Amygdala (tissue), 56 donors: ENCODE measurements at places on chromosomes 6 and 20.

DNA sequence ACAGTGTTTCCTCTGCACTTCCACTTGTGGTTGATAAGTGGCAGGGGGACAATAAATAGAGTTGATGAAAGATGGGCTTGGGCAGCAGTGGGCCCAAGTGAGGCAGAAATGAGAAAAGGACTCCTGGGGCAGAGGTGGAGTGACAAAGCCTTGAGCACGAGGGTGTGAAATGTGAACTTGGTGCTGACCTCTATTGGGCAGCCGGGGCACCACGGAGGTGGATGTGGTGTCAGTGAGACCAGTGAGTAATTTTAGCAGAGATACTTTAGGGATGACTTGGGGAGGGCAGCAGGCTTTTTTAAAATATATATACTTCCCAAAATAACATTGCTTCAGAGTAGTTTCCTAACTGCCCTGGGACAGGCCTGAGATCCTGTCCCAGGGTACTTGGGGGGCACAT is 30.6 kb upstream of the MYLK2 start:
- DNase-seq = no peak

GRCh38 chr6:11218538-11219399 is 13.7 kb downstream of the NEDD9 start:
- no peak for DNase-seq

GRCh38 chr6:122322824-122323223 is 76.6 kb upstream of the HSF2 start:
- DNase-seq = no peak

- no peak for DNase-seq
These were observed 38.2 kb downstream of the REV3L start for GRCh38 chr6:111444794-111445193.

DNA sequence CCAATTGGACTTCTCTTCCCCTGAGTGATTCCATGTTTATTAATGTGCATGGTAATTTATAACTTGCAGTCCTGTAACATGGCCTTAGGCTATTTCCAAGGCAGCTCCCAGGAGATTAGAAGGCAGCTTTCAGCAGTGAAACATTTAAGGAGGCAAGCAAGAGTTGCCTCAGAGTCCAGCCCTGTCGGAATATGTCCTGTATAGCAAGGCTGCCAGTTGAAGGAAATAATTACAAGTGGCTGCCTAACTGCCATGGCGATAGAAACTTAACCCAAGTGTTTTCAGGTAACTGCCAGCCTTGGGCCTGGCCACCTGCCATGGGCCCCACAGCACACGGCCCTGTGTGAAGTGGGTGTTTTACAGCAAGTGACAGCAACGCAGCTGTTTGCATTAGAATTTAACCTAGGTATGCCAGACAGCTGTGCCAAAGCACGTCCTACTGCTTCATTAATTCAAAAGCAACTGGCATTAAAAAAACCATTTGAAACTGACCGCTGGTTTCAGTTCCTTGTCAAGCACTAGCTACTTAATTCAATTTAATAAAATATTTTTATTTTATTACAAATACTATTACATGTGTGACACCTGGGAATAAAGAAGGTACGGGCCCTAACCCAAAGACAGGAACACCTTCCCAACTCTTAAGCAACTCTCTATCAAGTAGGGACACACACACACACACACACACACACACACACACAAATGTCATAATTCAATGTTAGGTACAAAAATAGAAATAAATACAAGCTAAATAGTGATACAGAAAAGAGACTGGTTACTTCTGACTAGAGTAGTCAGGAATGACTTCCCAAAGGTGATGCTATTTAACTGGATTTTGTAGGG is 151.8 kb upstream of the HEY2 start:
- DNase-seq = no peak

- no peak for DNase-seq
These were observed 513.2 kb upstream of the MAN1A1 start for GRCh38 chr6:119862719-119863118.

GRCh38 chr6:122712093-122712447 is 67.4 kb upstream of the FABP7 start:
- no peak for DNase-seq

DNA sequence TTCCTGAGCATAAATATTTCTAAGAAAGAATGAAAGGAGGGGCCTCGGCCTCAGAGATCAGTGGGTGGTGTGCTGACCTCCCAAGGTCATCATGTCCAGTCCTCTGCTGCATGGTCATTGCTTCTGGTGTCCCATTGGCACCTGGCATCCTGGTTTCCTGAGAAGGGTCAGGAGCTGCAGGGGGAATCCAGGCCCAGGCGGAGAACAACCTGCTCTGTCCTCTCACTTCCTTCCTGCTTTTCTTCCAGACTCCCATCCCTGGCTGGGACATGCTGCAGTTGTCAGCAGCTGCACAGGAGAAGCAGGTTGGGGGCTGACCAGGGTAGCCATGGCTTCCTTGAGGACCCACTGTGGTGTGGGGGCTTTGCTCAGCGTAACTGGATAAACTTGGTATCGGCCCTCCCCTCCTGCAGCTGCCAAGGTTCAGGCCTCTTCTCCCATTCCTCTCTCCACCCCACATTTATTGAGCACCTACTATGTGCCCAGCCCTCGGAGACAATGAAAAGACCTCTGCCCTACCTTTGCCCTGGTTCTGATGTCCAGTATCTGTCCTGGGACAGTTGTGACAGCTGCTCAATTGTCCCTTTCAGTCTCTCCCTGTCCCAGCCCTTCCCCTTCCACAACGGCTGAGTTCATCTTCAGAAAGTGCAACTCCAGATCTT is 155.2 kb downstream of the CEBPB start:
- DNase-seq = no peak

DNA sequence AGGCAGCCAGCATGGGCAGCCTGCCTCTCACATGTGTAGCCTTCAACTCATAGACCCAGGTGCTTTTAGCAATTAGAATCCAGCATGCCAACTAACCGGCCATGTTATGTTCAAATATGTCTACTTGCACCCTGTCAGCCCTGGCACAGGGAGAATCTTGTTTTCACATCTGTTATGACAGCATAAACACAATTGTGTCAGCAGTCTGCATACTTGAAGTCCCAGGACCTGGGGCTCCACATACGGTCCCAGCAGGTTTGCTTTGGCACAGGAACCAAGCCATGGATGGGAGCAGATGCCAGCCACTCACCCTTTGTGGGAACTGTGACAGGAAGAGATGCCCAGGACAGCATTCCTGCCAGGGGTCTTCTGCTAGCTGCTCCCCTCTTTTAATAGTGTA is 67.2 kb upstream of the SYNDIG1 start:
- DNase-seq = no peak

- DNase-seq = no peak
These were observed 348.0 kb upstream of the JARID2 start for GRCh38 chr6:14897831-14898230.

DNA sequence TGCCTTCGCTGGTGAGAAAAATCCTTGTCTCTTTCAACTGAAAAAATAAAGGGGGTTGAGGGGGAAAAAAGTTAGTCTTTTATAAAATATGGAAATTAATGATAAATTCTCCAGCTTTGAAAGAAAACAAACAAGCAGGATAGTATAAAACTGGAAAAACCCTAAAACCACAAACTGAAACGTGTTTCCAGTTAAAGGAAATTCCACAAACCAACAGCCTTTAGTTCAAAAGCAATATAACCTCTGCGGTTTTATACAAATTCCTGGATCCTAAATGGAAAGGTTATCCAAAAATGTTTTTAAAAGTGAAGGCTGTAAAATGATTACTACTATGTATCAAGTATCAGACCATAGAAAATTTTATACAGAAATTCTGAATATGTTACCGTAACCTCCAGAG is 55.6 kb downstream of the BMP5 start:
- no peak for DNase-seq

- DNase-seq = no peak
These were observed 151.6 kb downstream of the SASH1 start for GRCh38 chr6:148494226-148494625.

- DNase-seq = no peak
These were observed 55.2 kb upstream of the TAGAP start for GRCh38 chr6:159099961-159100360.

DNA sequence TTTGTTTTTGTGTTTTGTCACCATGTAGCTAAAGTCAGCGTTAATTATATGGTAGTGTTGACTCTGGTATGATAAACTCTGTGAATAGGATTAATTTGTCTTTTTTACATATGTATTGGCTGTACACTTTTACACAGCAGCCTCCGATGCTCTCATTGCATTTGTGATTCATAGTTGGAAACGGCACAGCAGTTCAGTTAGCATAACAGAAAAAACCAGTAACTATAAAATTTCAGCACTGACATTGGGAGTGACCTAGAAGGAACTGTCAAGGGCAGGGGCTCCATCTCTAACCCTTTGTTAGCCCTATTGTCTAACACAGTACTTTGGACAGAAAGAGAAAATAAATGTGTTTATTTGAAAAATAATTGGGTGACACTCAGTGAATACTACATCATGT is 5.6 kb upstream of the BEND6 start:
- no peak for DNase-seq

DNA sequence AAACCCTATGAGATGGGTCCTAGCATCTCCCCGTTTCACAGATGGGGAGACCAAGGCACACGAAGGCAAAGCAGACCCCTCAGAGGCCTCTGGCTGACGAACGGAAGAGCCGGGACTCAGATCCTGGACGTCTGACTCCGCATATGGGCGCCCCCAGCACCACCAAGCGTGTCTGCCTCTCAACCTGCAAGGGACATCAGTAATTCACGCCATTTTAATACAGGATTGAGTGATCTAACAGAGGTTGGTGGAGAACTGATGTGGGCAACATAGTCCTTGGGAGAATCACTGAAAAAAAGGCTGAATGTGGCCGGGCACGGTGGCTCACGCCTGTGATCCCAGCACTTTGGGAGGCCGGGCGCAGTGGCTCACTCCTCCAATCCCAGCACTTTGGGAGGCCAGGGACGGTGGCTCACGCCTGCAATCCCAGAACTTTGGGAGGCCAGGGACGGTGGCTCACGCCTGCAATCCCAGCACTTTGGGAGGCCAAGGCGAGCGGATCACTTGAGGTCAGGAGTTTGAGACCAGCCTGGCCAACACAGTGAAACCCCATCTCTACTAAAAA is 206.6 kb downstream of the DLL1 start:
- no peak for DNase-seq

DNA sequence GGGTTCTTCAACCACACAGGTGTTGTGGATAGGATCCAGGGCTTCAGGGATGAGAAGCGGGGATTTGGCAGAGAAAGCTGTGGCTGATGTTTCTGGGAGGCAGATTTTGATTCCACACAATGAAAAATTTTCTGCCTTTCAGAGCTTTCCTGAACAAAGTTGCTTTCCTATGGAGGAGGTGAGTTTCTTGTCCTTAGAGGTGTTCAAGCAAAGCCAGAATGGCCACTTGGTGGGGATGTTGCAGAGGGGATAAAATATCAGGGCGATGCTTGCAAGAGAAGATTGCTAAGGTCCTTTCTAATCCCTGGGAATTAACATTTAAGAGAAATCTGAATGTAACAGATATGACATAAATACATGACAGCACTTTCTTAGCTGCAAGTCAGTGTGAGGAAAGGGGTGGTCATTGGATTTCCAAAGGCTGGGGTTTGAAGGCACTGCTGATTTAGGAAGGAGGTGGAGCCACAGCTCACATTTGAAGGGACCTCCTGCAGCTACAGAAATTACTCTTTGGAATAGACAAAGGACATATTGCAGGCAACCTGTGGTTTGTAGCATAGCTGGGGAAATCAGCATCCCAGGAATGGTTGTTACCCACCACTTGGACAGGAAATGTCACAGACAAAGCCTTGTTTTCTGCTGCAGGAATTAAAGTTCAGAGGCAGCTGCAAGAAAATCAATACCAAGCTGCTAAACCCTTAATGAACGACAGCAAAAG is 271.1 kb upstream of the CHD6 start:
- DNase-seq = no peak

DNA sequence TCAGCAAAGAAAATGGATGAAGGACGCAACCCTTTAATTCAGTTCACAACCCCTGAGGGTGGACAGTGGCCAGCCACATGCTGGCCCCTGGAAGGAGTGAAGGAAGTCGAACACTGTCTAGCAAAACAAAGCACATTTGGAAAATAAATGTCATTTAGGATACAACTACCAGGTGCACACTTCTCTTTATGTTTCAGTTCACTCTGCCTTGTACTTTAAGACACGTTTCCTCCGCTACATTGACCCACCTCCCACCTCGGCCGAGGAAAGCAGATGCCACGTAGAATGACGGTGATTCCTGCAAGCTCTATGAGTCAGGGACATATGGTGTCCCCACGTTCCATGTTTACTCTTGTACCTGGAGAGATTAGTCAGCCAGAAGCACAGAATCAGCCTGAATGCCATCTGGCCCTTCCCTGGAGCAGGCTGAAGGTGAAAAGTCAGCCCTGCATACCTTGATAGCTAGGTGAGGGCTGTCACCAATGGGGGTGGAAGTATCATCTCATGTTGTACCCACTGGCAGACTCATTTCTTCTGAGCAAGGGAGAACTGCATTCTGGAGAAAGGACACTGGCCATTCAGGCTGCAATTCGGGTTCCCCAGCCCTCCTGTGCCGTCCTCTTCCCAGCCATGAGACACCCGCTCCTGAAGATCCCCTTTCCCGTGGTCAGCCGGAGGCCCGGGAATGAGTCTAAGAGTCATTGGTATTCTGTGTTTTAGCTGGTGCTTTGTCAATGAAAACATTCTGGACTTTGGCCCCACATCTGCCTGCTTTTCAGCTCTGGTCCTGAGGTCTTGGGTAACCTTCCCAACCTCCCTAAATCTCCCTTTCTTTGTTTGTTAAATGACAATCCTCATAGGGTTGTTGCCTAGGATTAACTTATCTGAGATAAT is 60.6 kb downstream of the FOXA2 start:
- no peak for DNase-seq

DNA sequence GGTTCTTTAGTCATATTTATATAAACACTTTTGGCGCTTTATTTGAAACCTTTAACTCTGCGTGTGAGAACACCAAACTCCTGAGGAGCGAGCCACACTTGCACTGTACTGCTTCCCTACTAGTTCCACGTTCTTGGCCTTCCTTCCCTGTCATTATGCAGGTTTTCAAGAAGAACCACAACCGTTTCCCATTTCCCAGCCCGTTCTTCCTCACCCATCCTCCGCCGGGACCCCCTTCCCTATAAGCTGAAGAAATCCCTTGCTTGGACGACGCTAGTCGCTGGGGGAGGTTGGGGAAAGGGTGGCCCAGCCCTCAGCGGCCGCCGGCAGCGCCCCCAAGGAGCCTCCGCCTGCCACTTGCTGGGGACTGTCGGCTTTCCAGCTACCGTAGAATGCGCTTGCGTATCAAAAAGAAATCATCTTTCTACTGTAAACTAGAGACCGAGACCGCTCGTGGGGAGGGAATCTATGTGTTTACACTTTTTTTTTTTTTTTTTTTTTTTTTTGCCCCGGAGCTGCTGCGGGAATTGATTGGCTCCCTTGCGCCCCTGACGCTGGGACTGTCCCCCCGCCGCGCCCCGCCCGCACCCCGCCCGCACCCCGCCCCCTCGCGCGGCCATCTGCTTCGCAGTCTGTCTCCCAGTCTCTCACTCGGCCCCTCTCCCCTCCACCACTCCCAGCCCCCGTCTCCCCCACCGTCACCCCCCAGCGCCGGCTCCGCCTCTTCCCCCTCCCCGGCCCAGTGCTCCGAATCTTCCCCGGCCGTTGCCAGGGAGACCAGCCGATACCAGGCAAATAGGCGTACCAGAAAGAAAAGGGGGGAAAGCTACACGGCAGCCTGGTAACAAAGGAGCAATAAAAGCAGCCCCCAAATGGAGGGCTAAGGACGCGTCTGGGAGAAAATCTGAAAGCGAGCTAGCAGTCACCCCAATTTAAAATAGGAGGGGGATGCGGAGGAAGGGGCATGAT is 2.3 kb upstream of the MARCKS start:
- DNase-seq = peak; percentile 79

GRCh38 chr6:108763931-108764579 is 84.2 kb upstream of the ARMC2 start:
- DNase-seq = no peak

- DNase-seq = no peak
These were observed 2.0 kb downstream of the PRPF6 start for GRCh38 chr20:63982937-63983336.
